Amygdala (tissue), 56 donors: ENCODE measurements at places on chromosomes 4 and X.

GRCh38 chr4:124044867-124045266 lies 648.3 kb downstream of the SPRY1 start:
- DNase-seq: no peak

GRCh38 chrX:153525451-153525850 lies 8.0 kb downstream of the ATP2B3 start:
- DNase-seq: no peak

DNA sequence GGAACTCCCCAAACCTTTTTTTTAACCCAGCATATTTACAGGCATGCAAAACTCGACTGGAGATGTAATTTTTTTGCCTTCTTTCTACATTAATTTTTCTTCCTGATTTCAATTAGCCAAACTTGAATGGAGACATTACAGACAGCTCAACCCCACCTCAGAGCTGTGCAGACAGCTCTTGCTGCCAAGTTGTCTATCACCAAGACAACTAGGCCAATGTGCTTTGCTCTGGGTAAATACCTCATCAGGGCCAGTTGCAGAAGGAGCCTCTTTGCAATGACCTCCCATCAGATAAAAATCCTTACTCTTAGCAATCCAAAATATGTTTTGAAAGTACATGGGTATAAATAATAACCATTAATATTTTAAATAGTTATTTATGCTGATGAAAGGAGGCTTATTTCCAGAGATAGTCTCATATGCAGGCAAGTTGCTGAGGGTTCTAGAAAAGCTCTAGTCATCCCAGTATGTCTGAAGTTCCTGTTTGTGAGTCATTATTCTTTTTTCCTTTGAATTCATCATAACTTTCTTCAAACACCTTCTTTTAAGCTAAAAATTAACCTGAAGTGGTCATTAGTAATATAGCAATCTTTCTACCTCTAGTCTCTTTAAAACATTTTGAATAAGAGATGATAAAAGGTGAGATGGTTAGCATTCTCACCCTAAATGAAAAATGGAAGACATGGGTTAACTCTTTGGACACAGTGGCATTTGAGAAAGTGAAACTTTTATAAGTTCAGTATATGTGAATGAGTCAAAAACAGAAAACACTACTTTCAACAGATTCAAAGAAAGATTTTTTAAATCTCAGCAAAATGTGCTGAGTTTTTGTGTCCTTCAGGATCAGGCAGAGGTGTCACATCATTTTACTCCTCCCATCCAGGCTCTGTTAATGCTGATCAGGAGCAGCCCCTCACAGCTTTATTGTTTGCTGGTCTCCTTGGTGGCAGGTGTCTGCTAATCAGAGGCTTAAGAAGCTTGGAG lies 475.5 kb upstream of the FGF16 start:
- DNase-seq: no peak

DNA sequence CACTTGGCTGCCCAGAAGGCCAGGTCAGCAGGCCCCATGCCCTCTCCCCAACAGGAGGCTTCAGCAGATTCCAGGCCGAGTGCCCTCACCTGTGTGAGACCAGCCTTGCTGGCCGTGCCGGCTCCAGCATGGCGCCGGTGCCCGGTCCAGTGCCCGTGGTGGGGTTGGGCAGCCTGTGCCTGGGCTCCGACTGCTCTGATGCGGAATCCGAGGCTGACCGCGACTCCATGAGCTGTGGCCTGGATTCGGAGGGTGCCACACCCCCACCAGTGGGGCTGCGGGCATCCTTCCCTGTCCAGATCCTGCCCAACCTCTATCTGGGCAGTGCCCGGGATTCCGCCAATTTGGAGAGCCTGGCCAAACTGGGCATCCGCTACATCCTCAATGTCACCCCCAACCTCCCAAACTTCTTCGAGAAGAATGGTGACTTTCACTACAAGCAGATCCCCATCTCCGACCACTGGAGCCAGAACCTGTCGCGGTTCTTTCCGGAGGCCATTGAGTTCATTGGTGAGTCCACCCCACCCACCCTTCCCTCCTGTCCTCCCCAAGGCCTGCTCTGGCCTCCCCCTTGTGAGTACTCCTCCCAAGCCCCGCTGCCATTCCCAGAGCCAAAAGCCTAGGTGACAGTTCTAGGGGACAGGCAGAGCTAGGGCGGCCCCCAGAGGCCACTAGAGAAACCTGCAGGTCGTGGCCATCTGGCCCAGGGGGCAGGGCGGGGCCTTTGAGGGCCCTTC lies 2.3 kb downstream of the DUSP9 start:
- no peak for DNase-seq

DNA sequence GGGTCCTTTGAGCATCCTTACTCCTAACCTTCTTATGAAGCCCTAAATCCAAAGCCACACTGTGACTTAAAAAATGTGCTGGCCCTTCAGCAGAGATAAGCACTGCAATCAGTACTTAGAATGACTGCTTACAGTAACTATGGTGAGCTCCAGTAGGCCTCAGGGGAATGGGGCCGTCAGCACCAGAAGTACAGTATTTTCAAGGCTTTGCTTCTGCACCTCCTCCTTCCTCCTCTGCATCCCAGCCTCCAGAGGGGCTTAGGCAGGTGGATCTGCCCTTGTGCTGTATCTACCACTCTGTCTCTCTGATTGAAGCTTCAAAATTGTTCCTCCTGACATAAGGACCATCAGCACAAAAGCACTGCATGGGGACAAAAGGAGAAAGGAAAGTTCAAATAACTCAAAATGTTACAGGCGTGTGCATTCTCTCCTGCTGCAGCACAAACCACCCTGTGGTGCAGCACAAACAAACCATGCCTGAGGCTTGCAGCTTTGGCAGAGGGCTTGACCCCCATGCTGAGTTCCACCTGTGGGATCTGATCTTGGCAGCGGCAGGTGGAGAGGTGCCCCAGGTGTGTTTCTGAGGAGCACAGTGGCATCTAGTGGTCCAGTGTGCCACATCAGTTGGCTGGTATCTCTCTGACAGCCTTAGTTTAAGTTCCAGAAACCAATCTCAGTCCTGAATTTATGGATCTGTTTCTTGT lies 164.7 kb downstream of the SOWAHB start:
- DNase-seq: no peak

- DNase-seq: no peak
These were observed 61.9 kb upstream of the FAM47B start for GRCh38 chrX:34880656-34881055.

GRCh38 chrX:64204701-64205440 lies 637 bp downstream of the AMER1 start:
- peak; percentile 8 for DNase-seq

- no peak for DNase-seq
These were observed 1.6 kb downstream of the METAP1 start for GRCh38 chr4:98997166-98997565.

DNA sequence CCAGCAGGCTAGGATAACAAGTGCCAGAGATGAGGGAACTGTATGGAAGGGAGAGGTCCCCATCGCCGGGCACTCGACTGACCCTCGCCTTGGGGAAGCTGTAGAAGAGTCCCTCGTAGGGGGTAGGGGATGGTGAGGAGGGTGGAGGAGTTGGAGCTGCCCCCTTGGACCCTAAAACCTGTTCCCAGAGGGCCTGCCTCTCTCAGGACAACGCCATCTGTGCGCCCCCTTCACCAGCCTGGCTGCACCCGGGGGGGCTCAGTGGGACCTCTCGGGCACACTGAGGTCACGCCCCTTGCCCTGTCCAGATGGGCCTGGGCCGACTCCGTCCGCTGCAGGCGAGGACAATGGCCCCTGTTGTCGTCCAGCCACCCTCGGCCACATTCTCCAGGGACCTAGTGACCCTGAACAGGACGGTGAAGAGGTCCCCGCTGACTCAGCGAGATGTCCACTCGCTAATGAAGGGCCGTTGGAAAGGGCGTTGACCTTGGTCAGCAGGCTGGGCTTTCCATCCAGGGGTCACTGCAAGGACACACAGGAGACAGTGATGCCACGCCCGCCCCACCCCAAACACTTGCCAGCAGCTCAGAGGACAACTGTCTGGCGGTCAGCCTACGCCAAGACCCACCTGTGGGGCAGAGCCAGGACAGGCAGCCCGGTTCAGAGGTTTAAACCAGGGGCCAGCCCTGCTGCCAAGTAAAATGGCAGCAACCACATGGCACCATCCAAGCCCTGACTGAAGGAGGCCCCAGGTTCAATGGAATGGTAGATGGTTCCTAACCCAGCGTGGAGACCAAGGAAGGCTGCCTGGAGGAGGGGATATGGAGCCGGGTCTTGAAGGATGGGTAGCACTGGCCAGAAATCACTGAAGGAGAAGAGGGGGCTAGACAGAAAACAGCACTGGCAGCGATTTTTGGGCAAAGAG lies 51.2 kb downstream of the HMX1 start:
- DNase-seq: no peak

DNA sequence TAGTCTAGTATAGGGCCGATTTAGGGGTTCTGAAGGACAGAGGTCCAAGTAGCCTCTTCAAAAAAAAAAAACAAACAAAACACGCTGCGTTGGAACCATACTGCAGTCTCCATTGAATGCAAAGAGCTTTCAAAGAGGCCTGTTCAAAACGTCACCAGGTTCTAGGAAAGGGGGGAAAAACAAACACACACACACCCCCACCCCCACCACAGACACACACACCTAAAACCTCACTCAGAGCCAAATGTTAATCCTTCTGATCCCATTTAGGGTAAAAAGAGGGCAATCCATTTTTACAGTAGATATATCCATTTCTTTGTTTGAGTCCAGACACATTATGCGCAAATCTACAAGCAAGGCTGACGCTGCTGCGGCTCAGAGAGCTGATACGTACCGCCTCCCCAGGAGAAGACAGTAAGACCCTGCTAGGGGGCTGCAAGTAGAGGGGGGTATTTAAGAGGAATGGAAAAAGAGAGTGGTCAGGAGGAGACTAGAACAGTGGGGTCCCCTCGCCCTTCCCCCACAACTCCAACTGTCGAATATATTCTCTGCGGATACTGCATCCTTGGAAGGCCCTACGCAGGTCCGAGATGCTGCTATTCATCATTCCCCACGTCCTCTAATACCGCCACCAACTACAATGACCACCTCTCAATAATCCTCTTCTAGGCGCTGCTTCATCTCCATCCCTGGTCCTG lies 1.3 kb downstream of the NKRF start:
- no peak for DNase-seq

DNA sequence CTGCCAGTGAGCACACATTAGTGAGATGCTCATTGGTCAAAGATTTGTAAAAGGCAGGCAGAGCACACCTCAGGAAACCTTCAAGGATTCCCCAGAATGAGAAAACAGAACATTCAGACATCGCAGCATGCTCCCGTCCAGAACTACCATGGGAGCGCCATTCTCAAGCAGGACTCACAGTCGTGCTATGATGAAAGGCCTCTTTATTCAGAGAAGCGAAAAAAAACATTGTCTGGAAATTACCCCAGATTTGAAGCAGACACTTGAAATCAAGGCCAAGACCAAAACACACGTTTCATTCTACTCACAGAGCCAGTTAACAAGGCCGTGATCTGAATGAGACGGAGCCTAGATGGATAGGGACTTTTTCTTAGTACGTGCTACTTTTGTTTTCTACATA lies 961.8 kb upstream of the TENM3 start:
- peak; percentile 14 for DNase-seq

GRCh38 chr4:27084685-27085361 lies 224.2 kb downstream of the STIM2 start:
- DNase-seq: no peak

DNA sequence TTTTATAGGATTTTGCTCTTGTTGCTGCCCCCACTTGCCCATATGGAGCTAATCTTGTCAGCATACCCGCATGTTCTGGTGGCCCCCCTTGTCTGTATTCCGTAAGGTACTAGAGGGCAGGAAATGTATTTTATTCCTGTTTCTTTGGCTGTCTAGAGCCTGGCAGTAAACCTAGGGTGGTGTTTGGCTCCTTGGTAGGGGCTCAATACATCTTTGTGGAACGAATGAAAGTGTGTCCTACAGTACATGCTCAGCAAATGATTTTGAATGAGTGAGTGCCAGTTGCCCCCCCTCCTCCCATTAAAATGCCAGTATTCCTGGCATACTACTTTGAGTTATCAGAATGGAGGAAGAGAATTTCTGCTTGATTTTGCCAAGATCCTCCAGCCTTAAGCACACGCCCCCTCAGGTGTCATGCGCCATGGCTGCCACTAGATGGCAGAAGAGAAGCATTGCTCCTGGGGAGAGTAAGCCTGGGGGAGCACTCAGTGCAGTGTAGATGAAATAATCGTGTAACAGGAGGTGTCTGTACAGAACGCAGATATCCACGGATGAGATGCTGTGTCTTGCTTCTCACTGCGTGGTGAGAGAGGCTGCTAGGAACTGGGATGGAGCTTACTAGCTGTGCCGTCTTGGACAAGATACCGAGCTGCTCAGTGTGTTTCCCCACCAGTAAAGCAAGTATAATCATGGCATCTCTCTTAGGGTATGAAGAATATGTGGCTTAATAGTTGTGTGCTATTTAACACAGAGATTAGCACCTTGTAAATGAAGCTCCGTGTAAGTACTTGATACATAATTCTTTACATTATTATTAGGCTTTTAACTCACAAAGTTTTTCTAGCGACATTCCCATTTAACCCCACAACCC lies 17.2 kb upstream of the RNF212 start:
- no peak for DNase-seq

GRCh38 chr4:127145006-127145540 lies 487.7 kb upstream of the INTU start:
- DNase-seq: no peak
